B cell (primary cell): ENCODE measurements at places on chromosomes 5 and 9. TPM values are rescaled to one million over a fixed set of nuclear protein-coding genes. Genes with fewer than 3 reads are reported as not detected.

DNA sequence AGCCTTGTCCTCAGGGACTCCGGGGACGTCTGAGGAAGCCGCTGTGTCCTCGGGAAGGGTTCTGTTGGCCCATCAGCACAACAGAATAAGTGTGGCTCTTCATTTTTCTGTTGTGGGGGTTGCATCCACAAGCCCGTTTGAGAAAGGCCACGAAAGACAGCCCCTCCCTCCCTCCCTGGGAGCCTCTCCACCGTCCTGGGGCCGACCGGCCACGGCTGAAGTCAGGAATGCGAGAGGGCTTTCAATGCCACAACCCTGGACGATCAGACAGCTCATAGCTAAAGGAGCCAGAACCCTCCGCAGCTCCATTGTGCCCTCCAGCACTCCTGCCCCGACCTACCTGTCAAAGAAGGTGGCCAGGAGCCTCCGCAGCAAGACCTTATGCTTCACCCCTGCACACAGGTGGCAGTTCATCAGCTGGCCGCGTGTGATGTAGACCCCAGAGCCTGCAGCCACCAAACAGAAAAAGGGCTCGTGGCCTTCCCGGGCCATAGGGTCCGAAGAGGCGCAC, 52.4 kb upstream of the UBAC1 start:
- H3K27ac ChIP-seq: no peak overlapping the region
- no peaks in the 10 kb centered on the region for H3K36me3 ChIP-seq
- no peak for DNase-seq
- H3K4me3 ChIP-seq: no peak overlapping the region
- no peaks in the 10 kb centered on the region for H3K4me1 ChIP-seq
- H3K27me3 ChIP-seq: no peaks in the 10 kb centered on the region

DNA sequence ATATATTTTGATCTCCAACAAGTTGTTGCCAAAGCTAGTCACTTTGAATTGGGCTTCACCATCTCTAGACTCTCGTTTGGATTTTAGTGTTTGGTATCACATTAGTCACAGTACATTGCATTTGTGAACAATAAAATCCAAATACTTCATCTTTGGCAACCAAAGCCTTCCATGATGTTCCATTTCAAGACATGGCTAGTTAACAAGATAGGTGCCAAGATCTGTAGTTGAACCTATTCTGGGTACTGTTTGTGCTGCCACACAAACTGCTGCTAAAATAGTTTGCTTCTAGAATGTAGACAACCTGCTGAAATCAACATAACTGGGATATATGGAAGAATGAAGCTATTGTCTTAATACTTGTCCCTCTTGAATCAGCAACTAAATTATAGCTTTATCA, 207.5 kb downstream of the LRRC70 start:
- no peak overlapping the region for H3K27ac ChIP-seq
- DNase-seq: no peak

- H3K4me1 ChIP-seq: no peaks in the 10 kb centered on the region
- H3K4me3 ChIP-seq: no peak overlapping the region
- H3K27me3 ChIP-seq: no peaks in the 10 kb centered on the region
- no peak for DNase-seq
- no peak overlapping the region for H3K27ac ChIP-seq
Measured at GRCh38 chr5:92758552-92758951, 822.5 kb downstream of the NR2F1-AS1 start.

DNA sequence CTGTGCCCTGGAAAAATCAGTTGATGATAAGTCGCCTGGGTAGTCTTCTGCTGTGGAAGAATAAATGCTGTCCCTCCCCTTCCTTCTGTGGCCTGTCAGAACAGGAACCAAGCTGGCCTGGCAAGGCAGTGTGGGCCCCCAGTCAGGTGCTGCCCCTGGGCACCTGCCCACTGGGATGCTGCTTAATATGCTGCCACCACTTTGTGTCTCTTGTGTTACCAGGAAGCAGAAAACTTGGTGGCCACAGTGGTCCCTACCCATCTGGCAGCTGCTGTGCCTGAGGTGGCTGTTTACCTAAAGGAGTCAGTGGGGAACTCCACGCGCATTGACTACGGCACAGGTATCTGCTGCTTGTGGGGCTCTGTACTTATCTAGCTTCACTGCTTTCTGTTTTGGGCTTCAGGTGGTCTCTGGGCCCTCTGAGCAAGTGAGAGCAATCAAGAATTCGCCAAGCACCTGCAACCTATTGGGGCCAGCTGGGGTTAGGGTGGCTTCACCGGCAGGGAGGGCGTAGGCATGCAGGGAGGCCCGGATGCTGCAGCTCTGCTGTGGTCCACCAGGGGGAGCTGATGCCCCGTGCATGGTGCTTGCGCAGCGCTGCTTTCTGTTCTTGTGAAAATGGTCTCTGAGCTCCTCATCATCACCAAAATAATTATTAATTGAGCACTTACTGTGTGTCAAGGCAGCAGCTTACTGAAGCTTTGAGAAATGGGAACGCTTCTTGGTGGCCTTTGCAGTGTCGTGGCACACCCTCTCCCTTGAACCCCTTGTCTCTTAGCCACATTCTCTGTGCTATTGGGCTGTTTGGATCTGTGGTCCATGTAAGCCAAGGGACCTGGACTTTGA, 20.3 kb downstream of the PTPA start:
- no peak overlapping the region for H3K27ac ChIP-seq
- peak; percentile 85 for DNase-seq
- no peaks in the 10 kb centered on the region for H3K27me3 ChIP-seq
- H3K4me1 ChIP-seq: peaks cover 8% of the 10 kb centered on the region
- H3K4me3 ChIP-seq: no peak overlapping the region

DNA sequence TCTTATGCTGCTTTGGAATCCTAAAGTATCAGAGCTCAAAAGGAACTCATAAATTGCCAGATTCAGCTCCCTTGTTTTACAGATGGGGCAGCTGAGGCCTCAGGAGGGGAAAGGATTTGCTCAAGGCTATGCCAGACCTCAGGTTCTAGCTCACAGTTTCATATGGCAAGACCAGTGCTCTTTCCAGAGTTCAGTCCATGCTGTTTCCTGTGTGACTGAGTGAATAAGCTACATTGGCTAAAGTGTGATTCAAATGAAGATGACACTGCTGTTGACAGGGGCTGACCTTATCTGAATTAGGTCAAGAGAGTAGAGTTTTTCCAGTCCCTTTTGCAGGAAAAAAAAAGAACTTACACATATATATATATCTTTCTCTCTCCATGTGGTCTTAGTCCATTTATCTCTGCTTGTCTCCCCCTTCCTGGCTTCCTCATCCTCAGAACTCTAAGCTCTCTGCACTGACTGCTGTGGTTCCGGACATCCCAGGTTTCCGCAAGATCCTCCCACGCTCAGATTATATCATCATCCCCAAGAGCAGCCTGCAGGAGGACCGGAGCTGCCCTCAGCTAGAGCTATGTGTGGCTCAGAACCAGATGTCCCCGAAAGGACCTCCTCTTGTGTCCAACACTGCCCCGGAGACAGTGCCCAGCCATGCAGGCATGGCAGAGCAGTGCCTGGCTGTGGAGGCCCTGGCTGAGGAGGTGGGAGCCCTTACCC, 9.3 kb downstream of the HMGXB3 start:
- H3K27me3 ChIP-seq: no peaks in the 10 kb centered on the region
- no peak for DNase-seq
- no peak overlapping the region for H3K4me3 ChIP-seq
- no peaks in the 10 kb centered on the region for H3K4me1 ChIP-seq

DNA sequence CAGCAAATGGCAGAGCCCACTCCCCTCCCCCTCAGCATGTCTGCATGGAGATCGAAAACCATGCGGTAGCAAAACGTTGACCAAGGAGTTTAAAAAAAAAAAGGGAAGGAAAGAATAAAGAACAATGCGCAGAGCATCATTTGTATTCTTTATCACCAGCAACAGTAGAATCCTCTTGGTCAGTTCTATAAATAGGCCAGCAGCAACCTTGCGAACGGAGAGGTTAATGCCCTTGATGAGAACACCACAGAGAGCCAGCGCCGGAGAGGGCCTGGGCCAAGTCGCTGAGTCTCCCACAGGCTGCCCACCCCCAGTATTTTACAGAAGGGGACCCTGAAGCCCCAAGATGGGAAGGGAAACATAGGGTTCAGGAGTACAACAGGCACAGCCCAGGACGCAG, 22.7 kb downstream of the WHRN start:
- no peak overlapping the region for H3K4me3 ChIP-seq
- H3K4me1 ChIP-seq: peaks cover 11% of the 10 kb centered on the region
- H3K36me3 ChIP-seq: no peaks in the 10 kb centered on the region
- H3K27me3 ChIP-seq: no peaks in the 10 kb centered on the region

Gene CDKN2B-AS1
- 2.5 and 3.2 TPM in 2 replicates for total RNA-seq
